ENCODE measurements at places on chromosomes 6 and 20.

DNA sequence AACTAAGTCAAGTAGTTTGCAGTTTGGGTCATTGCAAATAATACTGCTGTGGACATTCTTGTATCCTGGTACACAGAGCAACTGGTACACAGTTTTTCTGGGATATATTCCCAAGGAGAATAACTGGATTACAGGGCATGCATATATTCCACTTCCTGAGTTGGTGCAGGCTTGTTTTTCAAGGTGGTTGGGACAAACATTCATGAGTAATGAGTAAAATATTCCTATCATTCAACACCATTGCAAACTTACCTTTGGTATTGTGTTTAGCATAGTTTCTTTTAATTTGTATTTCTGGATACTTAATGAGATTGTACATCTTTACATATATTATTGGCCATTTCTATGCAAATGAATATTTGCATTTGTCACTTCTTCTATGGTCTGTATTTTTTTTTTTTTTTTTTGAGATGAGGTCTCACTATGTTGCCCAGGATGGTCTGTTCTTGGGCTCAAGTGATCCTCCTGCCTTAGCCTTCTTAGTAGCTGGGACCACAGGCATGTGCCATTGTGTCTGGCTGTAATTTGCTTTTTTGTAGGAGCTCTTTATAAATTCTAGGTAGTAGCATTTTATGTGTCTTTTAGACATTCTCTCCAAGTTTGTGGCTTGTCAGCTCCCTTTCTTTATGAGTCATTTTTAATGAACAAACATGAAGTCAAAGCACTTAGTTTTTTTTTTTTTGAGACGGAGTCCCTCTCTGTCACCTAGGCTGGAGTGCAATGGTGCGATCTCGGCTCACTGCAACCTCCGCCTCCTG lies 158.7 kb downstream of the SOX4 start:
- peak; percentile 29 for DNase-seq

DNA sequence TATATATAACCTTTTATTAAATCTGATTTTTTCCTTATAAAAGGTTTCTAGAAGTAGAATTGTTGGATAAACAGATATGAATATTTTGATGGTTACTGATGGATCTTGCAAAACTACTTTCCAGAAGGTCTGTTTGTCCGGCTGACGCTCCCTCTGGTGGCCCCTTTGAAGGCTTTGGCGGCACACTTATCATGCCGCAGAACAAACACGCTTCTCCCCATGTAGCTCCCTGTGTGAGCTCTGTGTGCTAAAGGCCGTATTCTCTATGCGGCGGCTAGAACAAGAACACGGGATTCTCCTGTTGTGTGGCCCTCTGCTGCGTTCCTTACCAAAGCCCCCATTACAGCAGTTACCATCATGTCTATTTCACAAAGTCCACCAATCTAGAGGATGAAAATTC lies 30.0 kb downstream of the PPP1R3G start:
- peak; percentile 44 for DNase-seq

GRCh38 chr6:156946370-156946936 lies 169.3 kb downstream of the ARID1B start:
- no peak for DNase-seq

DNA sequence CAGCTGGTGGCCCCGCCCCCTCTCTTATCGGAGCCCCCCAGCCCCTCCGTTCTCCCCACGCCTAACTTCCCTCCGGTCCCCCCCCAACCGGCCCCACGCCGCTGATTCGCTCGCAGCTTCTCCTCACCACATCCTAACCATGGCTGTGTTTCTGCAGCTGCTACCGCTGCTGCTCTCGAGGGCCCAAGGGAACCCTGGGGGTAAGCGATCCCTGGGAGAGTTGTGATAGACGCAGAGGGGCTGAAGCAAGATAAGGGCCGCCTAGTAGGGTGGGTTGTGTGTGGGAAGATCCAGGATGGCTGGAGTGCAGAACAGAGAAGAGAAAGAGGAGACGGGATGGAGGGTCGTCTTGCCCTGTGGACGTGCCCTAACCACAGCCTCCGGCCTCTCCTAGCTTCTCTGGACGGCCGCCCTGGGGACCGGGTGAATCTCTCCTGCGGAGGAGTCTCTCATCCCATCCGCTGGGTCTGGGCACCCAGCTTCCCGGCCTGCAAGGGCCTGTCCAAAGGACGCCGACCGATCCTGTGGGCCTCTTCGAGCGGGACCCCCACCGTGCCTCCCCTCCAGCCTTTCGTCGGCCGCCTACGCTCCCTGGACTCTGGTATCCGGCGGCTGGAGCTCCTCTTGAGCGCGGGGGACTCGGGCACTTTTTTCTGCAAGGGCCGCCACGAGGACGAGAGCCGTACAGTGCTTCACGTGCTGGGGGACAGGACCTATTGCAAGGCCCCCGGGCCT lies at the start of gene MPIG6B:
Gene MPIG6B (plus strand): TSS at position 129 of the 735 bp plus-strand sequence. CDS start 11 bp downstream, at position 140.
- no peak for DNase-seq

DNA sequence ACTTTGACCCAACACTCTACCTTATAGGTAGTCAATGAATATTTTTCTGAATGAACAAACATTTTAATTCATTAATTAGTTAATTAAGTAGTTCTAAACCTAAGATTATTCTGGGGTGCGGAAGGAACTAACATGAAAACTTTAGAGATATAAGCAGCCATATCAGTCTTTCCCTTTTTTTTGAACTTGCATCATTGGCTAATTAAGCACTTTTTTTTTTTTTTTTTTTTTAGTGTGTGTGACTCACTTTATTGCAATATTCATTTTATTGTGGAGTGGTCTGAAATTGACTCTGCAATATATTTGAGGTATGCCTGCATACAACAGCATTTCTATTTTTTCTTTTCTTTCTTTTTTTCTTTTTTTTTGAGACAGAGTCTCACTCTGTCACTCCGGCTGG lies 21.8 kb upstream of the AMD1 start:
- DNase-seq, result no peak

DNA sequence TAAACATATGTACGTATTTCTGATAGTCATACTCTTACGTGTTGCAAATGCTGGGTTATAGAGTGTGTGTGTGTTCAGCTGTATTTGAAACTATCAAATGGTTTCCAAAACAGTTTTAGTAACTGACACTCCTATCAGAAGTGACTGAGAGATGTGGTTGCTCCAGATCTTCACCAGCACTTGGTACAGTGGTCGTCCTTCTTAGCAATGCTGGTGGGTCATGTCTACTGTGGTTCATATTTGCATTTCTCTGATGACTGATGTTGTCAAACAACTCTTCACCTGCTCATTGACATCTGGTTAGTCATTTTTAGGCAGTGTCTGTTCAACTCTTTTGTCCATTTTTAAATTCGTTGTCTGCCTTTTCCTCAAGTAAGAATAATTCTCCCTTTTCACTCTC lies 259.3 kb downstream of the KIF16B start:
- no peak for DNase-seq

DNA sequence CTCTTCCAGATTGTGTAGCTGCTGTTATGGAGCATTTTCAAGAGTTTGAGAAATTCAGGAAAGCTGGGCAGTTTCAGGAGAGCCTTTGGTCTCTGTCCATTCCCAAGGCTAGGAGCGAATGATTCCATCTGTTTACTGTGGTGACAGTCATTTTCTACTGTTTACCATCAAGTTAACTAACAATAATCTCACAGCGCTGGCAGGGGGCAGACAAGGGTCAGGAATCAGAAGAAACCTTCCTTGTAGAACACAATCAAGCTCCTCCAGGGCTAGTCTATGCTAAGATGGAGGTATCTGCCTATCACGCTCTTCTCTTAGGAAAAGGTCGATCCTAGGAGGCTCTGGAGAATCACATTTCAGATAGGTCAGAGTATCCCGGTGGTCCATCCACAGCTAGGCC lies 293.9 kb downstream of the KIF16B start:
- no peak for DNase-seq

DNA sequence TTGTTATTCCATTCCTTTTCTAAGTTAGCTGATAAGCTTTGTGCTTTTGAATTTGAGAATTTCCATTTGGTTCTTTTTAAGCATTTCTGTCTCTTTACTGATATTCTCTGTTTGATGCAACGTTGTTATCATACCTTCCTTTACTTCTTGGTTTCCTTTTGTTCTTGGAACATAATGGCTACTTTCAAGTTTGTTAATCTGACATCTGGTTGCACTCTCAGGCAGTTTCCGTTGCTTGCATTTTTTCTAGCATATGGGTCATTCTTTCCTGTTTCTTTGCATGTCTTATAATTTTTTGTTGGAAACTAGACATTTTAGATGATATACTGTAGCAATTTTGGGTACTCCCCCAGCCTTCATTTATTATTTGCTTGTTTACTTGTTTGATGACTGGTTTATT lies 12.5 kb downstream of the CDC5L start:
- no peak for DNase-seq

GRCh38 chr20:39283464-39283863 lies 321.3 kb downstream of the DHX35 start:
- no peak for DNase-seq

GRCh38 chr6:109117346-109118035 lies 22.2 kb downstream of the CEP57L1 start:
- no peak for DNase-seq

GRCh38 chr6:149095842-149096241 lies 221.7 kb upstream of the TAB2 start:
- DNase-seq, result no peak

DNA sequence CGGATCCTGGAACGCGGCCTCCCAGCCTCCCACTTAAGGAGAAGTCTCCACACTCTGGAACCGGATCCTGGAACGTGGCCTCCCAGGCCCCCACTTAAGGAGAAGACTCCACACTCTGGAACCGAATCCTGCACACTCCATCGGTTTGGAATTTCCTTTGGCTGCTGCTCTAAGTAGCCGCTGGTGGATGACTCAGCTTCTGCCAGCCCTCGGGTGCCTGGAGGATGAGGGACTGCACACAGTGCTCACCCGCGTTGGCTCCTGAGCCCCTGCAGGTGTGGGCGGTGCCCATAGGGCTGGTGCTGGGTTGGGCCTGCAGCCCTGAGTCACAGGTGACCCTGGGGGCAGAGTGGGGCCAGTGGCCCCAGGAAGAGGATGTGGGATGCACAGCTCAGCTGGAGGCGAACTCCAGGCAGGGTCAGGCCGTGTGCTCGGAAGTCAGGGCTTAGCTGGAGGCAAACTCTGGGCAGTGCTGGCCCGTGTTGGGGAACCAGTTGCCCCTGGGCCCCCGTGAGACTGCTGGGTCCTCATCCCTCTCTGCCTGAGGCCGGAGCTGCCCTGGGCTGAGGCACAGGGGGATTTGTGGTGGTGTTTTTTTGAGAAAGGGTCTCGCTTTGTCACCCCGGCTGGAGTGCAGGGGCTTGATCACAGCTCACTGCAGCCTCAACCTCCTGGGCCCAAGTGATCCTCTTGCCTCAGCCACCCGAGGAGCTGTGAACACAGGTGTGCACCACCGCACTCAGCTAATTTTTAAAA lies 13.9 kb upstream of the TNFRSF6B start:
- peak; percentile 98 for DNase-seq

DNA sequence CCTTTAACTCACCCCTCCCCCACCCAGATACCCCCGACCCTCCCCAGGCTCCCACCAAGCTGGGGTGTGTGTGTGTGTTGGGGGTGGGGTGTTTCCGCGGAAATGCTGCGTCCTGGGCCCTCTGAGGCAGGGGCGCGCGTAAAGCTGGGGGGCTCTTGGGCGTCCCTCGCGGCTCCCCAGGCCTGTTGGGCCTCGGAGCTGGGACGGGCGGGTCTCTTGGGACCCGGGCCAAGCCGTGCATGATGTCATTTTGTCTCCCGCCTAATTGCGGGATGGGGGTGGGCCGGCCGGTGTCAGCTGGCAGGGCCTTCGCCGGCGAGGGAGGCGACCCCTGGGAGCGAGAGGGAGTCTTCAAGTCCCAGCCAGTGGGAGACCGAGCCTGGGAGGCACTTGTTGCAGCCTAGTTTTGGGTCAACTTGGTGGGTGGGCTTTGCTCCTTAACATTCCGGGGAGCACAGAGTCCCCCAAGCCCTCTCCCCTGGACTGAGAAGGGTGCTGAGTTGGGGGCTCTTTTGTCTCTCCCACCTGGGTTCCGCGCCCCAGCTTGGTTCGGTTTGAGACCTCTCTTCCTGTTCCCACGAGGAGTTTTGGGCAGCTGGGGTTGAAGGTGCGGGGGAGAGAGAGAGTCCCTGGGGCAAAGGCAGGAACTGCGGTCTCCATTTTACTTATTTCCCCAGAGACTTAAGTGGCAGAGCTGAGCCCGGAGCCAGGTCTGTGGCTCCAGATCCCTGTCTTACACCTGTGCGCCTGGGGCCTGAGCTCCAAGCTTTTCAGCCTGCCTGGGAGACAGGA lies 623 bp downstream of the MYBL2 start:
- DNase-seq, result no peak

DNA sequence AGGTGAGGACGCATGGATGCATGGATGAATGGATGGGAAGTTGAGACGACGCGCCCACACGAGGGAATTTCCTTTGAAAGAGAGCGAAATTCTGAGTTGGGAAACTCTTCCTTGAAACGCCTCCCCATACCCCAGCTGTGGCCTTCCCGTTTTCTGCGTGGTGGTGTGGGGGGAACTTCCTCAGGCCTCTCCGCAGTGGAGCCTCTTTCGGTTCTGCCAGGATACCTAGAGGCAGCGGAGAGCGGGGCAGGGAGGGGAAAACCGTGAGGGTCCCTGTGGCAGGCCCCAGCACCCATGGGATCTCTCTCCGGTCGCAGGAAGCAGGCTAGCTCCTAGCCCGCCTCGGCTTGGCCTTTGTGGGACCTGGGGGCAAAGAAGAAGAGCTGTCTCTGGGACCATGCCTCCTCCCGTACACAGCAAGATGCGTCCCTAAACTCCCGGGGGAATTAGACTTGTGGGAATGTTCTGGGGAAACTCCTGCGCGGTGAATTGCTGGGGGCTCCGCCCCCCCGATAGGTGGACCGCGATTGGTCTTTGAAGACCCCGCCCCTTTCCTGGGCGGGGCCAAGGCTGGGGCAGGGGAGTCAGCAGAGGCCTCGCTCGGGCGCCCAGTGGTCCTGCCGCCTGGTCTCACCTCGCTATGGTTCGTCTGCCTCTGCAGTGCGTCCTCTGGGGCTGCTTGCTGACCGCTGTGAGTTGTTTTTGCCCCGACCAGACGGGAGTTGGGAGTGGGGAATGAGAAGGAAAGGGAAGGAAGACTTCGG lies at the start of gene CD40:
Gene CD40 (plus strand): TSS at position 611 of the 764 bp plus-strand sequence. CDS start 30 bp downstream, at position 641.
- no peak for DNase-seq

- DNase-seq, result no peak
Measured at GRCh38 chr6:165986311-165986913, 181.2 kb downstream of the TBXT start.

- DNase-seq, result no peak
Measured at GRCh38 chr6:155936551-155936950, 480.9 kb upstream of the NOX3 start.

DNA sequence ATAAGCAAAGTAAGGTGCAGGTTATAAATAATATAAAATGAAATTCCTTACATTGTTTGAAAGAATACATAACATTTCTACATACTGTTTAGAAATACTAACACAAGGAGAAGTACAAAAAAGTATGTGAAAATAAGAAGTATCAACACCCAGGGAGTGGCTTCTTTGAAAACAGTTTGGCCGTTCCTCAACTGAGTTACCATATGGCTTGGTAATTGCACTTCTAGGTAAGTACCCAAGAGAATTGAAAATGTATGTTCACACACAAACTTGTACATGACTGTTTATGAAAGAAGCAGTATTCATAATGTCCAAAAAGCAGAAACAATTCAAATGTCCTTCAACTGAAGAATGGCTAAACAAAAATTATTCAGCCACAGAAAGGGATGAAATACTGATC lies 30.7 kb downstream of the PAK5 start:
- DNase-seq, result no peak
